LNCaP clone FGC (cell line): ENCODE measurements at places on chromosomes 16 and 17.

DNA sequence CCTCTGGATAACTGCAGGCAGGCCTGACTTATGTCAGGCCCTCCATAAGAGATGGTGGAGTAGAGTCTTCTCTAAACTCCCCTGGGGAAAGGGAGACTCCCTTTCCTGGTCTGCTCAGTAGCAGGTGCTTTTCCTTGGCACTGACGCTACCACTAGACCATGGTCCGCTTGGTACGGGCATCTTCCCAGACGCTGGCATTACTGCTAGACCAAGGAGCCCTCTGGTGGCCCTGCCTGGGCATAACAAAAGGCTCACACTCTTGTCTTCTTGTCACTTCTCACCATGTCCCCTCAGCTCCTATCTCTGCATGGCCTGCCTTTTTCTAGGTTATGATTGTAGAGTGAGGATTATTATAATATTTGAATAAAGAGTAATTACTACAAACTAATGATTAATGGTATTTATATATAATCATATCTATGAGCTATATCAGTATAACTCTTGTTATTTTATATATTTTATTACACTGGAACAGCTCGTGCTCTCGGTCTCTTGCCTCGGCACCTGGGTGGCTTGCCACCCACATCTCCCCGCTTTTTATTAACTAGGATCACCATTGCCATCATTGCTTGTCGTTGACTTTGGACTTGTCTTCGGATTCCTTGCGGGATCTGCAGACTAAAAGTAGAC, 59.8 kb upstream of the ARL4D start:
- peak; percentile 56 for DNase-seq

- DNase-seq, result no peak
These were observed 9.1 kb downstream of the TFAP4 start for GRCh38 chr16:4263504-4264436.

GRCh38 chr17:80719449-80719848, 174.8 kb downstream of the RPTOR start:
- no peak for DNase-seq

DNA sequence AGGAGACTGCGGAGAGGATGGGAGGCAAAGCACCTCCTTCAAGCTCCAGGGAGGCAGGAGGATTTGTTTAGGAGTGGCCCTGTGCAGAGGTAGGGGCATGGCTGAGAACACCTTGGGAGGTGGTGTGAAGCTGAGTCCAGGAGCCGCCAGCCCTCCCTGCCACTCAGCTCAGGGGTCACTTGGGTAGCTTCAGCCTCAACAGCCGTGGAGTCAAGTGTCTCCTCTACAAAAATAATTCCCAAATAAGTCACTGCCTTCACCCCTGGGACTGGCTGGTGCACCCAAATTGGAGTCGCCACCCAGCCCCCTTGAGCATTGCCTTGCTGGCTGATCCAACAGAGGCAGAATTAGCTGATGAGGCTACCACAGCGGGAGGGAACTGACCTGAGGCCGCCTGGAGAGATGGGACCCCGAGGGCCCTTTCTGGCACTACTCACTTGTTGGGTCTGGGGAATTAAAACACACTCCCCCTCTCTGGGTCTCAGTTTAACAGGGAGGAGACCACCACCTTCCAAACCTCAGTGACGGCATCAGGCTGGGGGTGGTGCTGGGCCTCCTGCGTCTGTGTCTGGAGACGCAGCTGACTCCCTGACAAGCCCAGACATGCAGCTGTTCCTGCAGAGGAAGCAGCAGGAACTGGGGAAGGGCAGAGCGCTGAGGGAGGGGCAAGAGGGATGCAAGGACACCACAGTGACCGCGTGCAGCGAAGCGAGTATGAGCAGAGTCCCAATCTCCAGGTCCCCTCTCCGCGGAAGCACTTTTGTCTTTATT, 87.9 kb upstream of the TOB1 start:
- no peak for DNase-seq

DNA sequence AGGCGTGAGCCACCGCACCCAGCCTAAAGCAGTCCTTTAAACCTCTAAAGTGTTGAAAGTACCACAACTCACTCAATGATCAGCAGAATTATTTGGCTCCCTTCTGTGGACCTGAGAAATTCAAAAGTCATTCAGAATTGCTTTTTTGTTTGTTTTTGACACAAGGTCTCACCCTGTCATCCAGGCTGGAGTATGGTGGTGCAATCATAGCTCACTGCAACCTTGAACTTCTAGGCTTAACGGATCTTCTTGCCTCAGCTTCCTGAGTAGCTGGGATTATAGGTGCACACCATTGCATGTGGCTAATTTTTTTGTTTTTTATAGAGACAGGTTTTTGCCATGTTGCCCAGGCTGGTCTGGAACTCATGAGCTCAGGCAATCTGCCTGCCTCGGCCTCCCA, 44.3 kb downstream of the TRAF4 start:
- no peak for DNase-seq

GRCh38 chr17:40168262-40168832, 8.9 kb upstream of the RAPGEFL1 start:
- peak; percentile 26 for DNase-seq

DNA sequence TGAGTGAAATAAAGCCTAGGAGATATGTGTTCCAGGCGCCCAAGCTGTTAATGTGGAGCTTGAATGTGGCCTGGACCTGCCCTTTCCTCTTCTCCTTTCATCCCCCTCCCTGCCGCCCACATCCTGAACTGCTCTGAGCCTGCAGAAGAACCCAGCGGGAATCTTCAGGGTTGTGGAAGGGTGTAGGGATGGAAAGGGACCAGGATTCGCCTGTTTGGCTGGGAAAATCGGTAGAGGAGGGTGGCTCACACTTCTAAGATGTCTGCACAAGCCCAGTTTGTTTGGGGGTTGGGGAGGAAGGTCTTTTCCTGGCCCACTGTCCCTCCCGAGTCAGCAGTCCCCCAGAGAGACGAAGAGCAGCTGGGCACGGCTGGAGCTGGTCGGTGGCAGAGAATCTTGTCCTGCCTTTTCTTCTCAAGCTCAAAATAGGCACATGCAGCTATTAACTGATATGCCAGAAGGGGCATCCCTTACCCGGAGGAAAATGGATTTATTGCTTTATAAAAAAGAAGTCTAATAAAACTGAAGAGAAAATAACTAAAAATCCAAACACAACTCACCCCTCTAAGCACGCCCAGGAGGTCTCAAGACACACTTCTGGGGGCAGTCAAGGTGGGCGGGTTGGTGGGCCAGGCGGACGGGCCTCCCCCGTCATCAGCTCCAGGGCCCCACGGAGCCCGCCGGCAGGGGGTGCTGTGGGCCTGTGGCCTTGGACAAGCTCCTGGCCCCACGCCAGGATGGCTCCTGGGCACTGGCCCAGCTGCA, 11.5 kb upstream of the PITPNA start:
- DNase-seq, result no peak

GRCh38 chr16:15897834-15898254, 9.4 kb upstream of the CEP20 start:
- DNase-seq, result no peak

GRCh38 chr16:46808997-46809396, 22.0 kb downstream of the C16orf87 start:
- no peak for DNase-seq

DNA sequence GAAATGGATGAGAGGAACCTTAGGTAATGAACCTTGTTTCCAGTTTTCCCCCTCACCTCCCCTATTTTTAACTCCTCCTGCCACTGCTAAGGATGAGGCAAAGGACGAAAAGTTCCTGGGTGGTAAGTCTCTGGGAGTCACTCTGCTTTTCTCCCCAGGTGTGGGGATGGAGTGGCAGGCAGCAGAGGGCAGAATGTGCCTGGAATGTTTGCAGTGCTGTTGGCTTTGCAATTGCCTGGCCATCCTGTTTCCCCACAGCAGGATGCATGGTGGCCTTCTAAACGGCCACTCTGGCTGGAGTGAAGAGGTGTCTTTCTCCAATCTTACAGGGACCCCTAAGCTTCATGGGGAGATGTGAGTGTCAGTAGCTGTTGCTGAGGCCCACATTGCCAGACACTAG, 432.5 kb upstream of the ZFHX3 start:
- DNase-seq, result no peak

- DNase-seq, result no peak
These were observed 4.8 kb downstream of the DNASE1 start for GRCh38 chr16:3659251-3659650.

DNA sequence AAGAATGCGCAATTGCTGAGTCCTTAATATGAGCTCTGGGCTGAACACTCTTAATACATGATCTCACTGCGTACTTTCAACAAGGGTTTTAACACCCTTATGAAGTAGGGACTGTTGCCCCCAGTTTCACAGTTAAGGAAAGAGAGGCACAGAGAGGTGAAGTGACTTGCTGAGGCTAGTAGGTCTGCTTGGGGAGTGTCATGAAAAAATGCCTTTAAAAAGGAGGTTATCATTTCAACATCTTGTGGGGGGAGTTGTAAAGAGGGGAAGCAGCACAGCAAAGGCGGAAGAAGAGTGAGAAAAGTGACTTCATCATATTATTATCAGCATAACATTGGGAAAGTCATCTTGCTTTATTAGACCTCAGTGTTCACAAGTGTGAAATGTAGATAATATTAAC, 2.1 kb downstream of the CCL4L2 start:
- DNase-seq, result no peak

GRCh38 chr17:17403065-17403464, 73.7 kb upstream of the MED9 start:
- no peak for DNase-seq

DNA sequence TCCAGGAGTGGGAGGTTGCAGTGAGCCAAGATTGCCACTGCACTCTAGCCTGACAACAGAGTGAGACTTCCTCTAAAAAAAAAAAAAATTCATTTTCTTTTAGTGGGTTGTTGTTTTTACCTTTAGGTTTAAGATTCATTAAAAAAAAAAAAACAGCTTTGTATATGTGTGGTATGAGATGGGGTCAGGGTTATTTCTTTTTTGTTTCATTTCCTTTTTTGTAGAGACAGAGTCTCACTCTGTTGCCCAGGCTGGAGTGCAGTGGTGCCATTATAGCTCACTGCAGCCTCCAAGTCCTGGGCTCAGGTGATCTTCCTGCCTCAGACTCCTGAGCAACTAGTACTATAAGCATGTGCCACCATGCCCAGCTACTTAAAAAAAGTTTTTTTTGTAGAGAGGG, 47.0 kb downstream of the BCAS3 start:
- no peak for DNase-seq

GRCh38 chr17:44219616-44220212, at the start of gene UBTF:
UBTF (minus strand) TSS chr17:44219675; CDS start chr17:44218229, 1,446 bp downstream.
- DNase-seq, result no peak

GRCh38 chr16:16124438-16124837, 98.9 kb downstream of the ABCC6 start:
- no peak for DNase-seq
